Ascending aorta (tissue), 2 donors: ENCODE measurements at places on chromosomes 6 and 20.
A peak's percentile ranks its signal among the peaks of the same experiment; 100 is the strongest.

DNA sequence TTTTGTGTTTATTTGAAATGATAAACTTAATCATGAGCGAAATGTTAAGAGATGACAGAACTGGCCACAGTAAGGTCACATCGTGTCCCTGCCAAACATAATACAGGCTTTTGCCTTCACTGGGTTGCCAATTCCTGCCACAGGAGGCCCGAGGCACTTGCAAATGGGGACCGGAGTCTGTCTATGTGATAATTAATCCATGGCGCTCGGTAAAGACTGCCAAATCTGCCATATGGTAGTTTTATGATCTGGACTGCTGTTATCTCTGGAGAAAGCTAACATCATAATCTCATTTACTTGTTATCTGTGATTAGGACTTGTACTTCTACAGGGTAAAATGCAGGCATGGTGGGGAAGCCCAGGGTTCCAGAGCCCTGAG lies 170.5 kb upstream of the TSHZ2 start:
- no peak for DNase-seq

DNA sequence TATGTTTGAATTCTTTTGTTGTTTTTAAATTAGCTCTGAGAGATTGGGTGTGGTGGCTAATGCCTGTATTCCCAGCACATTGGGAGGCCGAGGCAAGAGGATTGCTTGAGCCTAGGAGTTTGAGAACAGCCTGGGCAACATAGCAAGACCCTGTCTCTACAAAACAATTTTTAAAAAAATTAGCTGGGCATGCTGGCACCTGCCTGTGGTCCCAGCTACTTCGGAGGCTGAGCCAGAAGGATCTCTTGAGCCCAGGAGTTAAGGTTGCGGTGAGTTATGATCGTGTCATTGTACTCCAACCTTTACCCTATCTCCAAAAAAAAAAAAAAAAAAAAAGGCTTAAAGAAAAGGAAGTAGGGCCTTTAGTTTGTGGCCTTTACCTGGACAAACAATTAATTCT lies 22.9 kb downstream of the DHX35 start:
- no peak for DNase-seq

DNA sequence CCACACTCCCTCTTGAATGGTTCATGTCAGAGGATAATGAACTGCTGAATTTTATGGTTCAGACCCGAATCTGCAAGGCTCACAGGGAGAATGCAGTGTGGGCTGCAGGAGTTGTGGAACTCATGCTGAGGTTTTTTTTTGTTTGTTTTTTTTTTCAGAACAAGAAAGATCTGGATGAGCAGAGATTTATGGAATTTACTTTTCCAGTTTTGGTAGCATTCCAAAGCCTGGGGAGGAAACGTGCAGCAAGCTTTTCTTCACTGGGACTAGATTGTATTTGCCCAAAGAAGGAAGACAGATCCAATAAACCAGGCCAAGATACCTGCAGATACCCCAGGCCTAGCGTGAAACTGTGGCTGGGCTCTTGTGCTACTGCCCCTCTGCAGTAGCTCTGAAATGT lies 223.9 kb upstream of the TAB2 start:
- DNase-seq: no peak

DNA sequence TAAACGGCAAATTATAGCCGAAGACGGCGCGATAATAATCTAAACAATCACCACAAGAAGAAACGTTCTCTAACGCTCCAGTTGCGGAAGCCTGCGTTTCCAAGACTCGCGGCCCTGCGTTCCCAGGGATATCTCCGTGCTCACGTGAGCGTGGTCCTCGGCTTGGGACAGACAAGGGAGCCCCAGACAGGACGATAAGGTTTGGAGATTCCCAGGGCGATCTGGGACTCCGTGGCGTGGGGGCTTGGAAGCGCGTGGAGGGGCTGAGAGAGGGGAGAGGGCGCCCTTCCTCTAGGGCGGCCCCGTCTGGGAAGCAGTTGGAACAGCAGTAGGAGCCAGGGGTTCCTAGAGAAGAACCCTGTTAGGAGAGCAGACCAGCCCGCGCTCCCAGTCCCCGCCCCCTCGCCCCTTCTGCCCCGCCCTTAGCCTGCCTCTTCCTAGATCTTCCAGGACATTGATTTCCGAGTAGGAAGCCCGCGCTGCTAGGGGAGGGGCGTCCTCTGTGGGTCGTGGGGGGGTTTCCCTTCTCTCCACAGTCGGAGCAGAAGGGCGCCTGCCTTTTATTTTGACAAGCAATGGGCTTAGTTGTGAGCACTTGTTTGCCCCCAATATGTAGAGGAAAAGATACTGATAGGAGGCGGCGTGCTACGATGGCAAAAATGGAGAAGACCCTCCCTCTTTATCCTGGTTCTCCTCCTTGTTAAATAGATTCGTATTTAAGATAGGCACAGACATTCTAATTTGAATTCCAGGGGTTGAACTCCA lies 10.6 kb downstream of the NRN1 start:
- DNase-seq: no peak

DNA sequence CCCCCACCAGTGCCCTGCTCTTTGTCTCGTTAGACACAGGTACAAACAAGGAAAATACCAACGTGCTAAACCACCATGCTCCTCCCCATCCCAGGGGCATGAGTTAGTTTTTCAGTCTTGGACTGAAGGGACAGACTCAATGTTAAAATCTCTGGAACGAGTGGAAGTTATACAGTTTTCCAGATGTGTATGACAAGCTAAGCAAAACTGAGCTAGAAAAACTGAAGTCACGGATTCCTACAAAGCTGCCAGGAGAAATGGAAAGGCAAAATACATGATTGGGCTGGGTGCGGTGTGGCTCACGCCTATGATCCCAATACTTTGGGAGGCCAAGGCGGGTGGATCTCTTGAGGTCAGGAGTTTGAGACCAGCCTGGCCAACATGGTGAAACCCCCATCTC lies 34.3 kb upstream of the QKI start:
- no peak for DNase-seq

GRCh38 chr6:37279366-37280134 lies 21.6 kb upstream of the TMEM217 start:
- DNase-seq: peak; percentile 77

GRCh38 chr6:127821431-127821830 lies 79.4 kb downstream of the THEMIS start:
- DNase-seq: no peak

- no peak for DNase-seq
Measured at GRCh38 chr20:11826334-11826733, 91.4 kb upstream of the BTBD3 start.

- DNase-seq: peak; percentile 99
Measured at GRCh38 chr6:4358414-4359107, 223.2 kb upstream of the ECI2 start.

DNA sequence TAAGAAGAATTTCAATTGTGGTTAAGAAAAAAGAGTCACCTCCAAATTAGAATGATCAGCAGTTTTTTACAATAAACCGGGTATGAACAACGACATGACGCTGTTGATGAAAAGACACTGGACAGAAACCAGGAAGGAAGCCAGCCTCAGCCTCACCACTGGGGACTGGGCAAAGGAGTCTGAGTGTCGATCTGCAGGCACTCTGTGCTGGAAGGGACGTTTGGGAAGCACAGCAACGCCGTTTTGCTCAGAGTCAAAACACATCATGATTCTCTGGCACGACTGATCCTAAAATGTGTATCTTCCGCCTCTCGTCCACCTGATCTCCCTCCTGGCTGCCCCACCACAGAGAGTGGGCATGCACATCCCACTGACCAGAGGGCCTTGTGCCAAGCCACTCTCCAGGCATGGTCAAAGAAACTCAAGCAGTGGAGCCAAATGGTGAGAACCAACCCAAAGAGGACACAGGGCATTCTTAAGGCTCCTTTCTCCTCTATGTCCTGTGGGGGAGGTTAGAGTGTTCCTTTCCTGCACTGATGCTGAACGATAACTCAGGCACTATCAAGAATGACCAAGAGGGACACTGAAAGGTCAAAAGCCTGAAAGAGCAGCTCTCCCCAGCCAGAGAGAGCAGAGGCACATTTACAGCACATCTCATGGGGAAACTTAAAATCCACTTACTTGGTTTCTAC lies 68.8 kb downstream of the AGPAT4 start:
- DNase-seq: no peak

- DNase-seq: no peak
Measured at GRCh38 chr6:35178932-35179832, 34.6 kb upstream of the SCUBE3 start.

DNA sequence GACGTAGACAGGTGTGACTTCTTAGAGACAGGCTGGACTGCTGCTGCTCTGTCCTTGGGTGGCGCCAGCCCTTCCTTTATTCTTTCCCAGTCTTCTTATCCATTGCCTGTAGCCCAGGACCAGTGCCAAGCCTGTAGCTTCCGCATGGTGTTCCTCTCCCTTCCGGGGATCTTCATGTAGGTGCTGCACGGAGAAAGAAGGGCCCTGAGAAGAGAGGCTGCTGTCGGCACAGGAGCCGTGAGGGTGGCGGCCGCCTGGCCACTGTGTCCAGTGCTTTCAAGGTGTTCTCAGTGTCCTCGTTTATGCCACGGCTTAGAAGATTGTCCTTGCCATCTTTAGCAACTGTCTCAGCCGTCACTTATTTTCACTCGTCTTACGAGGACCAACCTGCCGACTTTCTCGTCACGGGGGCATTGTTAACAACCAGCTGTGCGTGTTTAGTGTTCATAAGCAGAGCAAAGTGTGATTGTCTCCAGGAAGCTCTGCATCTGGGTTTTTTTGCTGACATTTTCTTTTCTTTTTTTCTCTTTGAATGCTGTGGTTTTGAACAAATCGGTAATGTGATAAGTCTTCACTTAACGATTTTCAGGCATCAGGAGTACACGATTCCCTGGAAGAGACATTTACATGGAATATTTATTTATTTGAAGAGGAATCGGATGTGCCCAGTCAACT lies 61.2 kb downstream of the PPP1R14C start:
- no peak for DNase-seq

GRCh38 chr6:109188115-109188411 lies 92.8 kb downstream of the CEP57L1 start:
- DNase-seq: no peak

GRCh38 chr6:53461696-53462095 lies 83.2 kb downstream of the GCLC start:
- DNase-seq: no peak

GRCh38 chr6:54587277-54587676 lies 259.3 kb upstream of the FAM83B start:
- DNase-seq: no peak

- DNase-seq: no peak
Measured at GRCh38 chr6:83198486-83199172, 5.5 kb downstream of the RWDD2A start.
